ENCODE measurements at places on chromosomes 5 and 9.

DNA sequence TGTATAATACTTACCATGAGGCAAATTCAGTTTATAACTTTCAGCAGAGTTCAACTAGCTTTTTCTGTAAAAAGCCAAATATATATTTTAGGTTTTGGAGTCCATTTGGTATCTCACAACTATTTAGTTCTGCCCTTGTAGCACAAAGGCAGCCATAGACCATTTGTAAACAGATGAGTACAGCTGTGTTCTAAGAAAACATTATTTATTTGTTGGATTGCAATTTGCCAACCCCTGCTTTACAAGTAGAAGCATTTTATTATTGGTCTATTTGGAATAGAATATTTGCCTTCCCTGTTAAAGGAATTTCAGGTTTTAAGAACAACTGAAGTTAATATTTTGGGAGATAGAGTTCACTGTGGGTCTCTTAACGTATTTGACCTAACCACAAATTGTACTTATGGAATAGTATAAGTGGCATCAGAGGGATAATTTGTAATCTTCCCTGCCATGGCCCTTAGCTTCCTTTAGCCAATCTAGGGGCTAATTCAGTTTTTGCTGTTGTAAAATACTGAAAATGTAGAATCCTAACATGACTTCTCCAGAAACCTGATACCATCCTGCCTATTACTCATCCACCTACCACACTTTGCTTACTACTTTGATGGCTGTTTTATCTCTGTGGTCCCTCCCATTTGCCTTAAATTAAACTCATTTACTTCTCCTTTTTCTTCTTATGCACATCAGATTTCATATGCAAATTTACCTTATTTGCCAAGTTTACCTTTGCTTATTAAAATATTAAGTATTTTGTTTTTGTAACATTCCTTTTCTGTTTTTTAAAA is 109.2 kb downstream of the DMXL1 start:
- no peak for DNase-seq

DNA sequence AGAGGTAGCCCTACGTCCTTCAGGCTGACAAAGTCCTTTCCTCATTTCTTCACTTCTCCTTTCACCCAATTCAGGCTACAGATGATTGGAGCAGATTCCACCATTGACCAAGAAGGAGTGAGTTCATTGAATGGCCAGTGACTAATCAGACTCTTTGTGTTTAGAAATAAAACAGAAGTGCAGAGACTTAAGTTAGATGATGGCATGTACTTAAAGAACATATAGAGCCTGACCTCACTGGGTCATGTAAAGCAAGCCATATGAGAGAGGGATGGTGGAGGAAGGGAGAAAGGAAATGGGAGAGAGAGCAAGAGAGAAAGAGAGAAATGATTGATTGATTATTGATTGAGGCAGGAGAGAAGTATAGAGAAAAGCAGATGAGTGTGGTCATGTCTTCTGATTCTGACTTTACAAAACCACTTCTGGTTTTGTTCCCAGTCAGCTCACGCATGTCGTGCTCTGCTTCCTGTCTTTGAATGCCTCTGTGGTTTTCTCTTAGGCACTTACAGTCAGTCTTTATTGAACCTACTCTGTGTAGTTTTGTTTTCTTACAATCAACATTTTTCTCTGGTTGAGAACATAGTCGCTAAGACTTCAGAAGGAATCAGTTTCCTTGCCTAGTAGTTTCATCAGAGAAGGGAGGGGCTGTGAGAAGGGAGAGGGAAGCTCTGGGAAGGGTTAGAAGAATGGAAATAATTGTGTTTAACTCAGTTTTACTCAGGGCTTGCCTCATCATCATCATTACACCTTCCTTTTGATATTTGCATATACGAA is 149.2 kb upstream of the KLF9 start:
- DNase-seq: peak; percentile 73

- no peak for DNase-seq
Observed at GRCh38 chr9:126240835-126241234, 85.8 kb upstream of the MVB12B start.

GRCh38 chr9:26755476-26755875 is 137.1 kb downstream of the CAAP1 start:
- DNase-seq: no peak

- DNase-seq: no peak
Observed at GRCh38 chr5:102596951-102597350, 98.2 kb upstream of the SLCO6A1 start.

Data from cardiac fibroblast (primary cell).